ENCODE measurements at places on chromosomes 11 and 22.

DNA sequence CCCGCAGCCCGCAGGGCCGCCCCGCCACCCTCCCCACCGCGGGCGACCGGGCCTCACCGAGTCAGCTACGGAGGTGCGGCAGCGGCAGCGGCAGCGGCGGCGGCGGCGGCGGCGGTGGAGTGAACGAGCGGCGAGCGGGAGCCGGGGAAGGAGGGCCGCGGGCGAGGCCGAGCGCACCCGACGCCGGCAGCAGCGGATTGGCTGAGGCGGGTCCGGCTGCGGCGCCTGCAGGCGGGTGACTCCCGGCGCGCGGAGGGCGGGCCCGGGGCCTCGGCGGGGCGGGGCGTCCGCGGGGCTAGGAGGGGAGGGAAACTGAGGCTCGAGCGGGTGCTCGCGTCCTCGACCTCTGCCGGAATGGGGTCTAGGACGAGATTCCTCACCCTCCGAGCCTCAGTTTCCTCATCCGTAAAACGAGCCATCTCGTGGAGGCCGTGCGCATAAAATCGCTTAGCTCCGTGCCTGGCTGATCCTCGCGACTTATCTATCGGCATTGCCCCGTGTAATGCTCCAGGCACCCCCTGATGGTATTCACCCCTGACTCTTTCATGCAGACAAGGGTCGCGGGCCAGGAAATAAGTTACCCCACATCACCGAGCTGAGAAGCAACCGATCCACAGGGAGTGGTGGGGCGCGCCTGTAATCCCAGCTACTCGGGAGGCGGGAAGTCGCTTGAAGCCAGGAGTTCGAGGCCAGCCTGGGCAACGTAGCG lies at the start of gene CPT1A:
CPT1A (minus strand) TSS at position 199 of the 709 bp plus-strand sequence. CDS start 26,442 bp downstream, outside the sequence.
- no peak for DNase-seq

GRCh38 chr22:21673534-21674321 lies 7.9 kb downstream of the PPIL2 start:
- DNase-seq, result peak; percentile 66

- peak; percentile 54 for DNase-seq
Observed at GRCh38 chr11:10305262-10305963, 540 bp downstream of the ADM start.

GRCh38 chr11:62505059-62505439 lies 41.6 kb downstream of the AHNAK start:
- peak; percentile 17 for DNase-seq

GRCh38 chr11:103897160-103897936 lies 139.1 kb upstream of the DDI1 start:
- DNase-seq, result no peak

DNA sequence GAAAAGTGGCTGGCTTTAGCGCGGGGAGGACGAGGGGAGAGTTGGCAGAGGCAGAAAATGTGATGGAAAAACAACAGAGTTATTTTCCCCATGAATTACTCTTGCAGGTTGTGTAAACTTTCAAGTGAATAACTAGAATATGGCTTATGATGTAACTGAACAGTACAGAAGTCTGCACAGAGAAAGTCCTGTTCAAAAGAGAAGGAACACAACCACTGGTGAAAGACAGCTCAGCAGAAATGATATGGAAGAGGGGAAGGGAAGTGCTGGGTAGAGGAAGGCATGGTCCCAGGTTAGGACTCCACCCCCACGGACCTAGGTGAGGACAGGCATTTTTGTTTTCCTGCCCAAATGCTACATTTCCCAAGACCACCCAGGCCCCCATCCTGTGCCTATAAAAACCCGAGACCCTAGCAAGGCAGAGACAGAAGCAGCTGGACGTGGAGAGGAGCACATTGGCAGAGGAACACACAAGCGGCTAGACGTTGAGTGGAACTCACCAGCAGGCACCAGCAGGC lies 77.7 kb downstream of the MAML2 start:
- DNase-seq, result no peak

GRCh38 chr22:44616461-44616860 lies 85.5 kb upstream of the PRR5 start:
- no peak for DNase-seq

DNA sequence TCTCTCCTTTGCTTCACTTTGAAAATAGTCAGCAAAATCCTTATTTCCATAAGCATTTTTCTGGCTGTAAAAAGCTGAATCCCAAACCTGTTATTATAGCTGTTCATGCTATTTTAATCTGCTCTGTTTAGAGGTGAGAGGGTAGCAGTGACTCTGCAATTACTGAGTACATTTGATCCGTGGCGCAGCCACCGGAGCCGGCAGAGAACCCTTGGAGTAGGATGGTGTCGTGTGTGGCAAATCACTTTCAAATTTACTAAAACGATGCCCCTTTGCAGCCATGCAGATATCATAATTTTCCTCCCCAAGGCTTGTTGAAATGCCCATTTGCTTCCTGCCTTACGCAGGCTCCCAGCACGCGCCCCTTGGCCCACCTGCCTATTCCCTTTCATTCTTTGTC lies 69.6 kb downstream of the ZBTB16 start:
- no peak for DNase-seq

GRCh38 chr11:116701297-116701801 lies 71.4 kb downstream of the BUD13 start:
- DNase-seq, result no peak

- DNase-seq, result peak; percentile 27
Observed at GRCh38 chr22:21677606-21678443, 12.0 kb downstream of the PPIL2 start.

- no peak for DNase-seq
Observed at GRCh38 chr22:37824674-37825641, 1.8 kb downstream of the GALR3 start.

DNA sequence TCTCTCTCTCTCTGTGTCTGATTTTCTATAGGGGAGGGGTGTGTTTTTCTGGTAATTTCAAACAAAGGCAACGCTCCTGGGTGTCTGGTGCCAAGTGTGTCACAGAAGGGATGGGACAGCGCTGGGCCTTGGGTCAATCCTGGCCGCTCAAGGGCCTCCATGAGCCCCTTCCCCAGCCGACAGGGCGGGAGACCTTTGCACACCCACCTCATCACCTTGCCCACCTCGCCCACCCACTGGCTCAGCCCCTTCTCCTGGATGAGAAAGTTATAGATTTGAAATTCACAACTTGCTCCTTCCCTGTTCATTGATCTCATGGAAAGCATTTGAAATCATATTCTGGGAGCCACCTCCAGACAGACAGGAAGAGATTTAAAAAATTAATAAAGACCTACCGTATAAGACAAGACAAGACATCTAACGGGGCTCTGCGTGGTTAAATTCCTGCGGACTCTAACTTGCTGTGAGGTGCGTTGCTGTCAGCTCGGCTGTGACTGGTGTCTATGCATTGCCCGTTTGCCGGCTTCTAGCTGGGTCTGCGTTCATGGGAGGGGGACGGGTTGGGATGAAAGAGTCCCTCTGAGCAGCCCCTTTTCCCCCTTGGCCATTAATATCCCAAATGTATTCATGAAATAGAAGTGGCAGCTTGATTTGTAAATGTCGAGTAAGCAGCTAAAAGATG lies 27.0 kb downstream of the MPPED1 start:
- DNase-seq, result no peak

DNA sequence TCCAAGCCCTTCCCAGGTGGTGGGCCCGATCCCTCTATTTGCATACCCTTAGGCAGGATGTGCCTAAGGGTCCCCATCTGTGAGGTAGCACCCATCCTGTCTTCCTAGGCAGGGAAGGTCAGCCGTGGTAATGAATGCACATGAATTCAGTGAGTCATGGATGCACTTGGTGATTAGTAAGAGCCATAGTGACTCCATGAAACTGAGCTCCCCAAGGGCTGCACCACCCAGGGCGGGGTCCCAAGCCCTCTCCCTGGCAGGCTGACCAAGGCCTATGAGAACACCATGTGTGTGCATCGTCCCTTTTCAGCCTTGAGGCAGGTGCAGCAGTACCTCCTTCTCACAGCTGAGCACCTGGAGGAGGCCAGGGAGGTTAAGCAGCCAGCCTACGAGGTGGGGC lies 15.6 kb upstream of the SUSD2 start:
- DNase-seq, result no peak

DNA sequence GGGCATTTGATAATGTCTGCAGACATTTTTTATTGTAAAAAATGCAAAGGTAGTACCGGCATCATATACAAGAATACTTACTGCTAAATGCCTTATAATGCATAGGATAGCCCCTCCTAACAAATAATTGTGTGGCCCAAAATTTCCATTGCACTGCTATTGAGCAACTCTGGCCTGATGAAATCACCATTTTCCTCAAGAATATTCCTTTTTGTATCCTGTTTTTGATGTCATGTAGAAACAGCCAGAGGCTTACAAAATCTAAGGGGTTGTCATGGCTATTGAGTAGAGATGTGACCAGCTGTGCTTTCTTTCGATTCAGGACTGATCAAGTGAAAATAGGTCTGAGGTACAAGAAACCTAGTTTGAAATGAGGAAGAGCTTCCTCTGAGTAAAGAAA lies 854.3 kb downstream of the KCNA4 start:
- no peak for DNase-seq

DNA sequence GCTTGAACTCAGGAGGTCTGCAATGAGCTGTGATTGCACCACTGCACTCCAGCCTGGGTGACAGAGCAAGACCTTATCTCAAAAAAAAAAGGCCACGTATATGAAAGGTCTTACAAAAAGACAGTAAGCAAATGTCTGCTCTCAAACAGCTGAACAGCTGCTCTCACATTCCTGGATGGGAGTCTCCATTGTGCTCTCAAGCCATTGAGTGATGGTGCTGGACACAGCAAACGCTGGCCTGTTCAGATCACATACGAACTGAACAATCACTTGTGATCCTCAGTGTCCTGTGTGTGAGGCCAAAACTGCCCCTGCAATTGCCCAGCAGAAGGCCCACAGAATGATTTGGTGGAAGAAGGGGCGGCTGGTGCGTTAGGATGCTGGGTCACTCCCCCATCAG lies 34.4 kb upstream of the YWHAH start:
- DNase-seq, result no peak
